ENCODE measurements at places on chromosomes 12 and 14.

GRCh38 chr12:126708492-126708896 is 1558.5 kb upstream of the TMEM132C start:
- DNase-seq = no peak

DNA sequence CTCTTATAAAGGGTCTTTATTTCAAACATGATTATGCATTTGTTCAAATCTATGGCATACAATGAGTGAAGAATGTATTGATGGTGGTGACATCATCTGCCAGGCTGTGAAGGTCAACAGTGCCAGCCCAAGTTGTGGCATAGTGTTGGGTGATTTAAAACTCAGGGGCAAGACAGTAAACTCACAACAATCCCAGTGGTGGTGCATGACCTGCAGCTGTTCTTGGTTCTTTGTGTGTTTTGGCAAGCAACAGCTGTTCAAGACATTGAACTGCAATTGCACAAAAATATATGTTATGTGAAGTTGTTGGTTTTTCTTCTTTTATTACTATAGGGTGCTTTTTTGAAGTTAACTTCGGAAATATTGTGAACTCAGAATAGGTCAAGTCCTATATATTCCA is 851.6 kb downstream of the NRXN3 start:
- DNase-seq = no peak

DNA sequence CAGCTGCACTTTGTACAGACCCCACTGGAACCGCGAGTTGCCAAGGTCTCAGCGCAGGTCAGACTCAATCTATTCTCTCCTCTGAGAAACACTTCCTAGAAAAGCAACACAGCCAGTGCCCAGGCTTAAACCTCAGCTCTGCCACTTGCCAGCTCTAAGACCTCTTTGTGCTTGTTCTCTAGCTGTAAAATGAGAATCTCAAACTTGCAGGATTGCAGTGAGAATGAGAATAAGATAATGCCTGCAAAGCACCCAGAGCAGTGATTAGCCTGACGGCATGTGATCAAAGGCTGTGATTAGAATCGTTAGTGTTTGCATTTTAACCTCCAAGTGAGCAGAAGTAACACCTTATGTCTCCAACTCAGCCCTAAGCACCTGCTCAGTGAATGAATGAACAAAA is 21.3 kb downstream of the ANO2 start:
- no peak for DNase-seq

DNA sequence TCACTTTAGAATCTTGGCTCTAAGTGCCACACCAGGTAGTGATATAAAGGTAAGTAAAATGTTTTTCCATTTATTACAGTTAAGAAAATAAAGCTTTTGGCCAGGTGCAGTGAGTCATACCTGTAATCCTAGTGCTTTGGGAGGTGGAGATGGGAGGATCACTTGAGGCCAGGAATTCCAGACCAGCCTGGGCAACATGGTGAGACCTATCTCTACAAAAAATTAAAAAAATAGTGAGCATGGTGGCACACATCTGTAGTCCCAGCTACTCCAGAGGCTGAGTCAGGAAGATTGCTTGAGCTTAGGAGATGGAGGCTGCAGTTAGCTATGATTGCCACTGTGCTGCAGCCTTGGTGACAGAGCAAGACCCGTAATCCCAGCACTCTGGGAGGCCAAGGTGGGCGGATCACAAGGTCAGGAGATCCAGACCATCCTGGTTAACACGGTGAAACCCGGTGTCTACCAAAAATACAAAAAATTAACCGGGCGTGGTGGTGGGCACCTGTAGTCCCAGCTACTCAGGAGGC is 5.0 kb downstream of the FANCM start:
- no peak for DNase-seq

- DNase-seq = no peak
Measured at GRCh38 chr14:60363275-60363674, 114.3 kb downstream of the PPM1A start.

DNA sequence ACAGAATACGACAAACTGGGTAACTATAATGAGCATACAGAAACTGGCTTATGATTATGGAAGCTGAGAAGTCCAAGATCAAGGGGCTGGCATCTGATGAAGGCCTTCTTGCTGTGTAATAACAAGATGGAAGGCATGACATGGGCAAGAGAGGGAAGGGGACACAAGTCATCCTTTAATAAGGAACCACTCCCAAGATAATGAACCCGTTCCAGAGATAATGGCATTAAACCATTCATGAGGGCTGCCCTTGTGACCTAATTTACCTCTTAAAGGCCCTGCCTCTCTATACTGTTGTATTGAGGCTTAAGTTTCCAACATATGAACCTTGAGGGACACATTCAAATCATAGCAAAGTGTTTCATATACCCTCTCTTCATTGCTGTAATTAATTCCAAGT is 4.6 kb upstream of the VTI1B start:
- no peak for DNase-seq

- no peak for DNase-seq
Measured at GRCh38 chr12:55676707-55677106, 31.0 kb downstream of the ITGA7 start.

DNA sequence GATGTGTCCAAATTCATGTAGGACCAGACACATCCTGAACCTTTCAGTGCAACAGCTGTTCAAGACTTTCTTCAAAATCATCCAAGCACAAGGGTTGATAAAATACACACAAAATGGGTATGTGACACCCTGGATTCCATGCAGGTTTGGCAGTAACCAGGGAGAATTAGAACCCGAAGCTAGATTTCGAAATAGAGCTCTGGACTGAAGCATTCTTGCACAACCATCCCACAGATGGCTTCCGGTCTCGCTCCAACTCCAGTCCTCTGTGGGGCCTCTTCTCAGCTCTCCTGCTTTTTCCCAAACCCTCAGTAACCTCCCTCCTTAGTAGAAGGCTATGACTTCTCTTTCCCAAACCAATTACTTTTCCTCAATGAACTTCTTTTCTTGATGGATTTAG is 171.3 kb downstream of the TTC7B start:
- no peak for DNase-seq

GRCh38 chr12:38711054-38711453 is 194.3 kb downstream of the CPNE8 start:
- DNase-seq = no peak

GRCh38 chr14:95311752-95312151 is 8.0 kb downstream of the CLMN start:
- DNase-seq = no peak

- DNase-seq = no peak
Measured at GRCh38 chr12:90017316-90017715, 308.7 kb upstream of the ATP2B1 start.

DNA sequence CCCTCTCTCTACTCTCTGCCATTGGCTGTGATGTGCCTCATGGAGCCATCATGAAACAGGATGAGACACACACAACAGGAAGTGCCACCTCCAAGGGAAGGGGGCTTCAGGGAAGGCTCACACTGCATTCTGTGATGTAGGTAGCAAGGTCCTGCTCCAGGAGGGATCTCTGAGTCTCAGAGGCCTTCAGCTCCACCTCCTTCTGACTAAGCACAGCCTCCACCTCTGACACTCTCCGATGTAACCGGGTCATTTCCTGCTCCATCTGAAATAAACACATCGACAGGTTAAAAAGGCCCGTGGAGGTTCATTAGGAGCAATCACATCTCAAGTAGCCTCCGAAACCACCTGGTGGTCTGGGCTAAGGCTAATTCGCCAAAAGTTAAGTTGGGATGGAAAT is 93.3 kb downstream of the CIT start:
- no peak for DNase-seq

Data from D341Med (cell line).